ENCODE measurements at places on chromosomes 6 and 20. TPM values are rescaled to one million over a fixed set of nuclear protein-coding genes. Genes with fewer than 3 reads are reported as not detected.

DNA sequence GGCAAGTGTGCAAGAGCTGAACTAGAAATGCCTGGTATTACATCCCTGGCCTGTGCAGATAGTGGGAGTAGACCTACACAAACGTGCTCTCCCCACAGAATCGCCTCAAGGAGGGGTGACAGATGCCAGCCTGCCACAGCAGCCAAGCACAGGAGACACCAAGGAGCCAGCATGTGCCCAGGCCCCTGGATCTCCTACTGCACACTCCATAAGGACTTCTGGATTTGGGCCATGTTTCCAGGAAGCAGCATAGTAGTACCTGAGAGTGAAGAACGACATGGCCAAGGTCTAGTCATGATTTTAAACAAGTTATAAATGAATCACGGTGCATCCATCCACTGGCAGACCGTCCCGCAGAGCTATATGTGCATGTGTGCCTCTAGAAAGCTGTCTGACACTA lies 232.2 kb downstream of the SYNDIG1 start:
- no peak overlapping the region for H3K27ac ChIP-seq
- DNase-seq: no peak
- H3K36me3 ChIP-seq: no peaks in the 10 kb centered on the region
- H3K4me1 ChIP-seq: no peaks in the 10 kb centered on the region
- no peaks in the 10 kb centered on the region for H3K27me3 ChIP-seq
- H3K4me3 ChIP-seq: no peak overlapping the region

GRCh38 chr6:95094751-95095663 lies 482.3 kb upstream of the MANEA start:
- H3K4me3 ChIP-seq: no peak overlapping the region
- no peaks in the 10 kb centered on the region for H3K4me1 ChIP-seq
- DNase-seq: no peak
- H3K27me3 ChIP-seq: no peaks in the 10 kb centered on the region
- H3K36me3 ChIP-seq: no peaks in the 10 kb centered on the region

LY6G6C gene
- not detected for total RNA-seq

SRSF12 gene
- total RNA-seq: not detected

All from CD4-positive, CD25-positive, alpha-beta regulatory T cell (primary cell).